ENCODE measurements at places on chromosomes 4 and X.

DNA sequence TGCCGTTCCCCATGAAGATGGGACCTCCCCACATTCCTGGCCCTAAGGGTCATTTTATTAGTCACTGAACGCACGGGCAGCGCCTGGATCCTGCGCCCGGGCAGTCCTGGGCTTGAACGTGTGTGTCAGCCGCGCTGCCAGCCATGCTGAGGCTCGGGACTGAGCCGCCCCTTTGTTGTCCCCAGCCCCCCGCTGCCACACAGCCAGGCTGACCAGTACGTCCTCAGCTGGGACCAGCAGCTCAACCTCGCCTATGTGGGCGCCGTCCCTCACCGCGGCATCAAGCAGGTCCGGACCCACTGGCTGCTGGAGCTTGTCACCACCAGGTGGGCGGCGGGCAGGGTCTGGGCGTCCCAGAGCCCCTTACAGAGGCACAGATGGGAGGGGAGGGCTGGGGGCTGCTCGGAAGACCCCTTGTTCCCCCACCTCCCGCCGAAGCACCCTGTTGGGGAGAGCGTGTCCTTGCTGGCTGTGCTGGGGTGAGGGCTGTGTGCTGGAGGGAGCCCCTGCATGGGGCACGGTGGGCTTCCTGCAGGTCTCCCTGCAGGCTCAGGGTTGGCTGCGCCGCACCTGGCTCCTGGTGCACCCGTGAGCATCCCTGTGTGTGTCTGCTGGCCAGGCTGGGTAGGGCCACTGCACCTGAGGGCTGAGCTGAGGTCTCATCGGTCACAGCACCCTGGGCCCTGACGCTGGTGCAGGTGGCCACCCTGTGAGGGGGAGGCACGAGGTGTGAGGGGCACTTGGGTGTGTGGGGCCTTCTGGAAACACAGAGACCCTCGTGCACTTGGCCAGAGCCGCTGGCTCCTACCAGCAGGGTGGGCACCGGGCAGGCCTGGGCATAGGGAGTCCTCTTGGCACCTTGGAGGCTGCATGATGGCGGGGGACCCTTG is 1.0 kb downstream of the IDUA start:
- no peak for DNase-seq

GRCh38 chrX:13101441-13102139 is 57.2 kb upstream of the FAM9C start:
- DNase-seq, result no peak

DNA sequence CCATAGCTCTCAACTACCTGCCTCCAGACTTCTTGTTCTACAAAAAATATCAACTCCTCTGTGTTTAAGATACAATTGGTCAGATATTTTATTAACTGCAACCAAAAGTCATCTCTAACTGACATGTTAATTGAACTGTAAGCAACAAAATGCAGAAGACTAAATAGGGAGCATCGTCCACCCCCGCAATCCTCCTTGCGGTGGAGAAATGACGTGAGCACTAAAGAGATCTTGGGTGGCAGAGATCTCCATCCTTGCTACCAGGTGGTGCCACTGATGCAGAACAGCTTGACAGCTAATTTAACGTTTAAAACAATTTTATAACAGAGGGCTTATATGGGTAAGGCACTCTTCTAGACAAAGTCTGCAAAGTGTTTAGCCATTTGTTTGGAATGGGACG is 164.4 kb upstream of the FTHL17 start:
- DNase-seq, result no peak

- DNase-seq, result no peak
Measured at GRCh38 chr4:168618577-168619265, 121.9 kb downstream of the PALLD start.

GRCh38 chr4:76545226-76545884 is 110.3 kb downstream of the SHROOM3 start:
- DNase-seq, result no peak

- DNase-seq, result no peak
Measured at GRCh38 chr4:100056701-100057100, 106.6 kb upstream of the H2AZ1 start.

- no peak for DNase-seq
Measured at GRCh38 chr4:119647558-119647957, 19.0 kb upstream of the PDE5A start.

GRCh38 chr4:1797298-1797860 is 4.3 kb downstream of the FGFR3 start:
- DNase-seq, result no peak

- no peak for DNase-seq
Measured at GRCh38 chrX:66751136-66751782, 112.4 kb upstream of the EDA2R start.

GRCh38 chr4:4974727-4975126 is 44.5 kb downstream of the CYTL1 start:
- DNase-seq, result no peak

GRCh38 chr4:64713256-64713840 is 304.1 kb upstream of the TECRL start:
- no peak for DNase-seq

DNA sequence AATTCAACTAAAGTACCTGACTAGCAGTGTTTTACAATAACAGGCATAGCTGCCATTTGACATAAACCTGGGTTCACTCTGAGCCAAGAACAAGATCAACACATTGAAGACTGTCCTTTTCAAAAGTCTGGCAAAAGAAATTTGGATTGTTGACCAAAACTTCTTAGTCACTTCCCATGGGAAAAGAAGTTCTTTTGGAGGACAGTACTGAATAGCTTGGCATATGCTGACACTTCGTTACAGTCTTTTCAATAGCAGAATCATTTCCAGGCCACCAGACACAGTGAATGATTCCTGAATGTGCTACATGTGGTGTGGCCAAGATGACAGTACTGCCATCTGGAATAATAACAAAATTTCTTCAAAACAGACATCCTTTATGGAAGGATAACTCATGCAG is 560.3 kb downstream of the GRID2 start:
- no peak for DNase-seq

DNA sequence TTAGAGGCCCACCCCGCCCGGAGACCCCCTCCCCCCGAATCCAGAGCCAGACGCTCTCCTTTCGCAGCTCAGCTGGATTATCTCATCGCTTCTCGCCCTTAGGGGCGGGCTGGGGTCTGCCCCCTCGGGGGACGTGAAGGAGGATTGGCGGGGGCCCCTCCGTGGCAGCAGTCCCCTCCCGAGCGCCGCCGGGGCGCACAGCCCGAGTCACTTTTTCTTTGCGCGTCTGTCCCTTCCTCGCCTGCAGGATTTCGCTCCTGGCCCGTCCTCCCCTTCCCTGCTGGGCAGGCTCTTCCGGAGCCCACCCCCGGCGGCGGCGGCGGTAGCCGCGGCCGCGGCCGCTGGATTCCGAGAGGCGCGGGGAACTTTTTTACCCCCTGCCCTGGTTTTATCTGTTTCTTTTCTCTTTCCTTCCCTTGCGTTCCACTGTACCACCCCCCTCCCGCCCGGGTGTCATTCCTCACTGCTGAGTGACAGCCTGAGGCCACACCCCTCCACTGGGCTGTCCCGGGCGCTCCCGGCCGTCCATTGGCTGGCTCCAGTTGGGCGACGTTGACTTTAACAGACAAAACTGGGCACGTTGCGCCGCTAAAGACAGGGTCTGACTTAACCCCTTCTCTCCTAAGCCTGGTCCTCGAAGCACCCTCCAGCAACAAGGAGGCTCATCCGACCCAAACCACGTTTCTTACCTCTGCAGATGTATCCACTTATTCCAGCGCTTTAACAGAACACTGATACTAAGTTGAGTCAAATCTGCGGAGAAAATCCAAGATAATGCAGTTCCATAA is 492 bp upstream of the NKX3-2 start:
- DNase-seq, result no peak

GRCh38 chrX:17278961-17279360 is 96.0 kb upstream of the NHS start:
- no peak for DNase-seq

GRCh38 chr4:88097301-88097700 is 61.1 kb downstream of the ABCG2 start:
- no peak for DNase-seq

- no peak for DNase-seq
Measured at GRCh38 chr4:41455206-41455605, 82.8 kb upstream of the LIMCH1 start.

DNA sequence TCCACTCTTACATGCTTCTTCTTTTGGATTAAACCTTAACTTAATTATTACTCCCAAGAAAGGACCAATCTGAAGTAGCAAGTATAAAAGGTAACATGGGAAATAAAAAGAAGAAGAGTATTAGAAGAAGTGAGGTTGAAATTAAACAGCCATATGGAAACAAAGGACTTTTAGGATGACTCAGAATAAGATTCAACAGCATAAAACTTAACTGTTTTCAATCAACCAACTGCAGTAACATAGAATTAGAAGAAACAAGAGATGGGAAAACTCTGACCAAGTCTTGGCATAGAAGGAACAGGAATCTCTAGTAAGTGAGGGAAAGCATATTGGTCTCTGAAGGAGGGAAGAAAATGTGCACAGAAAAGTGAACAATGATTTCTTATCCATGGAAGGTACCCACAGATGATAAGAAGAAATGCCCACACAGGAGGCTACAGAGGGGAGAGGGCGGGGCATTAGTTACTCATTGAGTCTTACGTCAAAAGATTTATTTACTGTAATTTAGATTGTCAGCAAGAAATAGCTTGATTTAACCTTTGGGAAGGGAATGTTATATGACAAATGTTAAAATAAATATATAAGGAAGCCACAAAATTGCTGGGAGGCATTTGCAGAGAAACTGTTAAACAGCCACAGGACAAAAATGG is 177.3 kb downstream of the BANK1 start:
- DNase-seq, result no peak

DNA sequence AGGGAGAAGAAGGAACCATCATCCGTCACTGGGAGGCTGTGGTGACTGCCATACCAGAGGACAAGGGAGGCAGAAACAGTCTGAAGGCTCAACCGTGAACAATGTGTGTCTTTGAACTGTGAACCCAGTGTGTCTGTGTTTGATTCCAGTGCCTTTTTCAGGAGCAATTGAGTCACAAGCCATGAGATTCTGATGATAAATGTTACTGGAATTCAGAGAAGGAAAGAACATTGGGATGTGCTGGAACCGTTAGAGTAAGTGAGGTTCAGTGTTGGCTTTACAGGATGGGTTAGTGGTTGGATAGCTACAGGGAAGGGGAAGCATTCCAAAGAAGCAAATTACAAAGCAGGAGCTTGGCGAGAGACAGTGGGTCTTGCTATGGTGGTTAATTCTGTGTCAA is 464.4 kb downstream of the TRIML1 start:
- DNase-seq, result no peak

- no peak for DNase-seq
Measured at GRCh38 chr4:102687982-102688433, 72.8 kb downstream of the MANBA start.

GRCh38 chrX:48936429-48937053 is 17.7 kb upstream of the PIM2 start:
- no peak for DNase-seq

DNA sequence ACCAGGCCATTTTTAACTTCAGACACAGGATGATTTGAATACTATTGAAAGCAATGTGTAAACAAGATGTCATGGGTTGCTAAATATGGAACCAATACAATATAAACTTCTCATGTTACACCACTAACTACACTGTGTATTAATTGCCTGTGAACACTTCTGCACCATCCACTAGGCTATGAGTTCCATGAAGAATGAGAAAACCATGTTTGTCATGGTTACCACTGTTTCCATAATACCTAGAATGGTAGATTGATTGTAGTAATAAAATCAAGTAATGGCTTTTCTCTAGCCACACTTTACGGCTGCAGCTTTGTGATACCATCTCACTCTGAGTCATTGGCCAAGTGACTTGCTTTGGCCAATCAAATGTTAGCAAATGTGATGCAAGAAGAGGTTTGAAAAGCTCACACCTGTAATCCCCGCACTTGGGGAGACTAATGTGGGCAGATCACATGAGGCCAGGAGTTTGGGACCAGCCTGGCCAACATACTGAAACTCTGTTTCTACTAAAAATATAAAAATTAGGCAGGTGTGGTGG is 19.9 kb upstream of the CYBB start:
- no peak for DNase-seq

GRCh38 chr4:168124008-168124641 is 31.8 kb downstream of the ANXA10 start:
- DNase-seq, result no peak
